ENCODE measurements at places on chromosomes 16 and 17.

DNA sequence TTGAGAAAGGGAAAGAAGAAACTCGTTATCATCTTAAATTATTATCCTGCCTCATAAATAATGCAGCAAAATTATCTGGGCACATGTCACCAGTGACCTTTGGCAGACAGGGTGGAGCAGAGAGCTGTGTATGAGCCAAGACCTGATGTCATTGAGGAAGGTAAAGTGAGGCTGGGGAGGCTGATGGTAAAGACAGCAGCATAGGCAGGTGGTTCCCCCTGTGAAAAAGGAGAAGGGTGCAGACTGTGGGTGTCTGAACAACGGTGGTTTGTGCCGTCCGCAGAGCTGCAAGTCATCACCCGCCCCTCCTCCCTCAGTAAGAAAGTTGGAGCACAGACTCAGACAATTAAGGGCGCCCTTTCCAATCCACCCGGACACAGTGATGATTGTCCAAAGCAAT is 30.8 kb upstream of the METTL16 start:
- no peak for DNase-seq

GRCh38 chr17:77410470-77410869 is 269.7 kb downstream of the SEC14L1 start:
- no peak for DNase-seq

GRCh38 chr16:57725554-57725953 is 10.0 kb upstream of the KATNB1 start:
- no peak for DNase-seq

GRCh38 chr16:81514041-81514559 is 69.5 kb downstream of the CMIP start:
- DNase-seq: no peak

GRCh38 chr16:28935924-28936783 is 4.4 kb downstream of the CD19 start:
- peak; percentile 93 for DNase-seq

DNA sequence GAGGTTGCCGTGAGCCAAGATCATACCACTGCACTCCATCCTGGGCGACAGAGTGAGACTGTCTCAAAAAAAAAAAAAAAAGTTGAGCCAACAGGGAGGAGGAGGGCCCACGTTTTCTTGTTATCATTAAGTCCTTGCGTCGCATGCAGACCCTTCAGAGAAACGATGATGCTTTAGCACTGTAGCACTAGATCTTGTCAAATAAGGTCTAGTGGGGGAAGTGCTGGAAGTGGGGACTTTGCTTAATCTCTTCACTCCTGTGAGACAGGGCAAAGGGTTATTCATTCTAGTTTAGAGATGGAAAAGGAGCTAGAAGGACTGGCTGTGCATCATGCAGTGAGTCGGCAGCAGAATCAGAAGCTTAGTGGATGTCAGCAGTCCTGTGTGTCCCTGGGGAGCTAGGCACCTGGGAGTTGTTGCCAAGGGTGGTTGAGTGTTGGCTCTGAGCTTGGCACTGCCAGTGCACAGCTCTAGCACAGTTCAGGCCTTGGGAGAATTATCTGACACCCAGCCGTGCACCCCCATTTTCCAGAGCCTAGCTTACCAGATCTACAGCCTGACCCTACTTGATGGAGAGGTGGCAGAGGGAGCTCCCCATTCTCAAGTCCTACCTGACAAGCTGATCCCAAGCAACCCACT is 33.4 kb upstream of the TBX2 start:
- no peak for DNase-seq

DNA sequence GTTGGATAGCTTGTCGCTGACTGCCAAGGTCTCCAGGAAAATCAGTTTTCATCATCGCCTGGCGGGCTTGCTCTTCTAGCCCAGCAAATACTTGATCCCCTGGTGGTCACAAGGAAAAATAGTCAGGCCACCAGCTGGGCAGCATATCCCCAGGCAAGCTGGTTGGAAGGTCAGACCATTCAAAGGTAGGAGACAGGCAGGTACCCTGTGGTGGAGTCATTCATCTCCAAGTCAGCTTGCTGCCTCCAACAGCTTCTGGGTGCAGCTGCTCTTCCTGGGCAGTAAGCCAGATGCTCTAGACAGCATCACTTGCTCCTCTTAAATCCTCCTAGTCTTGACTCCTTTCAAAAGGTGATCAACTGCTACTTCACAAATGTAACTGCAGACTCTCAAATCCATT is 16.0 kb downstream of the ZNF821 start:
- no peak for DNase-seq

- DNase-seq: peak; percentile 46
Observed at GRCh38 chr17:51371732-51372151, 111.4 kb downstream of the UTP18 start.

GRCh38 chr17:676060-676700 is 38.5 kb downstream of the VPS53 start:
- DNase-seq: no peak

- no peak for DNase-seq
Observed at GRCh38 chr17:17832032-17832363, 4.8 kb downstream of the SREBF1 start.

GRCh38 chr17:32912218-32912897 is 15.6 kb upstream of the TMEM98 start:
- DNase-seq: no peak

GRCh38 chr17:79609049-79609589 is 1.7 kb downstream of the RBFOX3 start:
- no peak for DNase-seq

GRCh38 chr17:35586569-35587073 is 501 bp upstream of the AP2B1 start:
- DNase-seq: no peak

- DNase-seq: no peak
Observed at GRCh38 chr17:29562615-29563014, 4.2 kb downstream of the ABHD15 start.

DNA sequence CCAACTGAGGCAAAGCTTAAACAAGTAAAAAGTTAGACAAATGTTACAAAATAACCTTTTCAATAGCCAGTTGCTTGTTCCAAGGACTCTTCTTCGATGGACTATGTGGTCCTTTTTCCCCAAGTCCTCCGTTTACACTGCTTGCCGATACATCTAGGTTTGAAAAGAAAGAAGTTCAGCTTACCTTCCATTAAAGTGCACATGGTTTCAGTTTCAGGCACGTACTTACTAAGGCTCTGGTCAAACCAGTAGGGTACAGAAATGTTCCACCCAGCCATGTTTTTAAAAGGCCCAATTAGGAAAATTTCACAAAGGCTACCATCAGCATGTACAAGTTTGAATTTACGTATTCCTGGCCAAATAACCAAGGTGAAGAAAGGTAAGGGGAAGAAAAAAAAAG is 2.1 kb downstream of the SRSF2 start:
- DNase-seq: no peak

- peak; percentile 75 for DNase-seq
Observed at GRCh38 chr17:31858642-31859486, at the start of gene COPRS. Gene COPRS (minus strand): TSS chr17:31859244. CDS start chr17:31859199, 45 bp downstream.

GRCh38 chr16:83271970-83272575 is 535.7 kb upstream of the HSBP1 start:
- DNase-seq: no peak

GRCh38 chr17:21376759-21377690 is 868 bp downstream of the KCNJ12 start:
- DNase-seq: no peak

DNA sequence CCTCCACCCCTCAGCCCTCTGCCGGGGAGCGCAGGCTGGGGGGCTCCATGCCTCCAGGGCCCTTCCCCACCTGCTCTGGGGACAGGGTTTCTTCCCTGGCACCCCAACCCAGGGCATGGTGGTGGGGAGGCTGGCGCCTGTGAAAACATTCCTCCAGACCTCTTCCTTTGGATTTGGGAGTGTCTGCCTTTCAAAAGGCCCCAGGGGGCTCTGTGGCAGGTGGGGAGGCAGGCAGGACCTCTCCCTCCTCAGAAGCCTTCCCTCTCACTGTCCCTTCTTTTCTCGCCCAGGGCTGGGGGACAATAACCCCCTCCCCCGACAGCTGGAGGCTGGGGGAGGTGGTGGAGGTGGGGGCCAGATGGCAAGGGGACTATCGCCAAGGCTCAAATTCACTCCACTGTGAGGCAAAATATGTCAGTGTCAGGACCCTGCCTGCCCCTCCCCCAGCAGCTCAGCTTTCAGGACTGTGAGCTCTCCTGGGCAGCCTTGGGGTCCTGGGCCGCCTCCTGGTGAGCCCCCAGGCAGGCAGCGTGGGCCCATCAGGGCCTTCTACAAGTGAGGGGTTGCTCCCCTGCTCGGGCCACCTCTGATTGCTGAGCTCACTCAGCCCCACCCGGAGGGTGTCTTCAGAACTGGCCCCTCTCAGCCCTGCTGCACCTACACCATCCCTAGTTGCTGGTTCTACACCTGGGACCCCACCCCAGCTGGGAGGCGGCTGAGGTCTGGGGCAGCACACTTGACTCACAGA is 1.8 kb downstream of the CDH15 start:
- DNase-seq: no peak

- no peak for DNase-seq
Observed at GRCh38 chr16:14050291-14051027, 20.7 kb upstream of the MRTFB start.

GRCh38 chr17:40447148-40447644 is 3.9 kb downstream of the IGFBP4 start:
- no peak for DNase-seq

DNA sequence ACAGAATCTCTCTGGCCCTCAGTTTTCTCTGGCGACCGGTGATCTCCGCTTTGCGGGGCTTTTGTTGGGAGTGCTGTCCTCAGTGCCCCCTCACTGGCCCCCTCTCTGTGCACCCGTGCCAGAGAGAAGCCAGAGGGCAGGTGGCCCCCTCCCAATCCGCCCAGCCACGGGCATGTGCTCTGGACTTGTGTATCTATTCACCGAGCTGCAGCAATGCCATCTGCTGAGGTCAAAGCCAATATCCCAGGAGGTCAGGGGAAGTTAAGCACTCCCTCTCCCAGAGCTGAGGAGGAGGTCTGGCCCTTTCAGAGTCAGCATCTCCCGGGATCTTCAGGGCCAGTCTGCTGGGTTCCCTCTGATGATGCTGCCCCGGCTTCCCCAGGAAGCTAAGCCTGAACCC is 5.1 kb downstream of the CACNG5 start:
- DNase-seq: no peak

GRCh38 chr17:3817851-3818605 is 17.0 kb upstream of the ITGAE start:
- no peak for DNase-seq

DNA sequence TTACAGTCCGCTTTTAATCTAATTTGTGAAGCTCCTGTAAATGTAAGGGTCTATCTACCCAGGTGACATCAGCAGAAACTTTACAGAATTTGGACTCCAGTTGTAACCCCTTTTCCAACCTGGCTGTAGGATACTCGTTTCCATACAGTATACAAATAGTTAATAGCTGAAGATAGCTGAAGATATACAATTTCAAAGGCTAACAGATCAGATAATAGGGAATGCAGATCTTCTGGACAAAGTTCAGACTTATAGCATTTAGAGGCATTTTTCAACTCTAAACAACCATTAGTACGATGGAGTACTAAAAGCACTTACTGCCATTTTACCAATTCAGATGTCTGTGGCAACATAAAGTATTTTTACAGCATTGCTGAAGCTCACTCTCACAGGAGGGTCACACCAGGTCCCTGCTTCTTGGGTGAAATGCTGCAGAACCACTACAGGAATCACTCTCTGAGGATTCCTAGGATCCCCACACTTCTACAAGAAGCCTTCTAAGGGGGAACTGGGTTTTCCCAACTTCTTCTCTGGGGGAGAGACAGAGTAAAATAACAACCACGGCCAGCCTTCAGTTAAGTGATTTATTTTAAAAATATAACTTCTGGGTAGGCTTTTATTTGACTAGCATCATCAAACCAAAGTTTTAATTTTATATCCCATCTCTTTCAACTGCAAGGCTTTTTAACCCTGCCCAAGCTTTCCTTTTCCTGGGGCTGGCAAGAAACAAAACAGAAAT is 2.9 kb downstream of the VEZF1 start:
- no peak for DNase-seq

- peak; percentile 33 for DNase-seq
Observed at GRCh38 chr17:80673152-80673920, 128.7 kb downstream of the RPTOR start.

DNA sequence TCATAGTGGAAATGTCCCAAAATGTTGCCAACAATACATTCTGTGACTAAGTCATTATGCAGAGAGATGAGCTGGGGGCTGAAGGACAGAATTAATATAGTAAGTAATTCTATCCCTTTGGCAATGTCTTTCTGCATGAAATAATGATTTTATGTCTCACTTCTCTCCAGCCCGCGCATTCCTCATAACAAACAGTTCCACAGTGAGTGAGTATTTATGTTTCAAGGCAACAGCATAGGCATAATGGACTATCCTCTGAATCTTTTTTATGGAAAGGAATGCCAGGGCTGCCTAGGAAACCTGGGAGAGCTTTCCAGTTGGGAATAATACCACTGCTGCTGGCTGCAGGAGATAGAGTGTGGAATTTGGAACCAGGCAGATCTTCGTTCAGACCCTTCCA is 477.7 kb downstream of the HS3ST4 start:
- DNase-seq: no peak

DNA sequence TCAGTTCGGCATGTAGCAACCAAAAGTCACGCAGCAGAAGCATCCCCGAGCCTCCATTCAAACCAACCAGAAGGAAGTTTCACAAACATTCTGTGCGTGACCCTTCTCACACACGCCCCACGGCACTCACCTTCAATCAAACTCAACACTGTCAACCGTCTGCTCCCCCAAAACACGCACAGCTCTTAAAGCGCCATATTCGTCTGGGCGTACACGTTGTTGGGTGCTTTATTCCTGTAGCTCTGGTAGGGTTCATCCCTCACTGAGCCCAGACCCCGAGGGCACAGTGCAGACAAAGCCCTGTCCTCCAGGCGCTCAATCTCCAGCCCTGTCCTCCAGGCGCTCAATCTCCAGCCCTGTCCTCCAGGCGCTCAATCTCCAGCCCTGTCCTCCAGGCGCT is 2.2 kb downstream of the RAB40B start:
- DNase-seq: no peak

DNA sequence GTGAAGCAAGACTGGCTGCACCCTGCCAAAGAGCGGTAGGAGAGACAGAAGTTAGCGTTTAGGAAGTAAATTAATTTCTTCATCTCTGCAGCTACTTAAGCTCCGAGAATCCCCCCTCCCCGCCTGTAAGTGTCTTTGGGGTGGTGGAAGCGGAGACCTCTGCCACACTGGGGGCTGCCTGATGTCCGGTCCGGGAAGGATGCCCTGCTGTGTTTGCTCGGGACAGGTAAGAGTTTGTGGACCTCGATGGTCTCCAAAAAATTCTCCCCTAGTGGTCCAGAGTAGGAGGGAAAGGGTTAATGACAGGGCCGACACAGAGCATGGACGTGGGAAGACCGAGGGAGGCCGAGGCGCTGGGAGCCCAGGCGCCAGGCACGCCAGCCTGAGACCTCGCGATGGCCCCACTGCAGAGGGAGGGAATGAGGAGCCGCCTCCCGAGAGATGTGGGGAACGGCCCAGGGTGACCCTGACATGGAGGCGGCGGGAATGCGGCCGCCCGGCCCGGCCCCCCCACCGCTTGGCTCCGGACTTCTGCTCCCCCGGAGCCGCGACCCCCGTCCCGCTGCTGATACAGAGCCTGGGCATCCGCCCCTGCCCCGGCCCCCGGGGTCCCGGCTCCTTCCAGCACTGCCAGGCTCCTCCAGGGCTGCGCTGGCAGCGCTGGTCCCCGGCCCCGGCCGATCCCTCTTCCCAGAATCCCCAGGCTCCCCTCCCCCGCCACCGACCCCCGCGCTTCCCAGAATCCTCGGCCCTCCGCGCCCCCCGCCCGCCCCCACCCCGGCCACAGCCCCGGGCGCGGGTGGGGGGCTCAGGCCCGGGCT is 680 bp downstream of the ZNF629 start:
- DNase-seq: no peak

Measured in stimulated activated CD4-positive, alpha-beta T cell treated with anti-CD3 and anti-CD28 coated beads, Interleukin-1b, Interleukin-23, amount 100 ng/mL, for 48 hours (primary cell).